ENCODE measurements at places on chromosomes 1 and 21.

DNA sequence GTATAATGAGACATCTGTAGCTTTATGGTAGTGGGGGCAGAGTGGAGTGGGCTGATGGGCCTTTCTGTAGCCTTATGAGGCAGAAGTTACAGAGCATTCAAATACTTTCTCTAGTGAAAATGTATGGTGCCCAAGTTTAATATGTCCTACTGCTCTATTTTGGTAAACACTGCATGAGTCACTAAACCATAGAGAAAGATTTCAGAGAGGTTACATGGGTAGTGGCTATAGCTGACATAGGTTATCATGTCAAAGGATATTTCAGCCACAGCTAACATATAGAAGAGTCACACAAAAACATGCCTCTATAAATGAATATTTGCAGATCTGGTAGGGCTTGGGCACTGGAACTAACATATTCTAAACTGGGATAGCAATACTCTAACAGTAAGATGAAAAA, 212.4 kb upstream of the USP25 start:
- no peak for DNase-seq

GRCh38 chr1:3614755-3615742, 3.7 kb upstream of the MEGF6 start:
- no peak for DNase-seq

- DNase-seq = no peak
These were observed 18.0 kb upstream of the BTG2 start for GRCh38 chr1:203287109-203287893.

GRCh38 chr1:73744985-73745384, 453.0 kb downstream of the LRRIQ3 start:
- DNase-seq = no peak

- no peak for DNase-seq
These were observed 17.7 kb upstream of the STX12 start for GRCh38 chr1:27755286-27755685.

GRCh38 chr1:169072945-169073725, 33.4 kb upstream of the ATP1B1 start:
- DNase-seq = no peak

DNA sequence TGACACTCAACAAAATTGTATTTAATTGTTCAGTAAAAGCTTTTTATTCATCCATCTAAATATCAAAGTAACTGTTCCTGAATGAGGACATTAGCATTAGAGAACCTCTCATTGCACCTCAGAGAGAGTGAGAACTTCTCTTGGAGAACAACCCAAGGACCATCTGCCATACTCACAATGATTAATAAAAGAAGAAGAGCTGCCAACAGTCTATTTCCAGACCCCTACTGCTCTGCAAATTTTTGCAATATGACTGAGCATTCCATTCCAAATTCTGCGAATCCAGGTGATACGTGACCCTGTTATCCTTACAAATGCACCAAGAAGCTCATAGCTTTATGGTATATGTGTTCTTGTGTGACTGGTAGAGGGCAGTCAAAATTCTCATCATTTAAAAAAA, 422.5 kb downstream of the NEGR1 start:
- DNase-seq = no peak

DNA sequence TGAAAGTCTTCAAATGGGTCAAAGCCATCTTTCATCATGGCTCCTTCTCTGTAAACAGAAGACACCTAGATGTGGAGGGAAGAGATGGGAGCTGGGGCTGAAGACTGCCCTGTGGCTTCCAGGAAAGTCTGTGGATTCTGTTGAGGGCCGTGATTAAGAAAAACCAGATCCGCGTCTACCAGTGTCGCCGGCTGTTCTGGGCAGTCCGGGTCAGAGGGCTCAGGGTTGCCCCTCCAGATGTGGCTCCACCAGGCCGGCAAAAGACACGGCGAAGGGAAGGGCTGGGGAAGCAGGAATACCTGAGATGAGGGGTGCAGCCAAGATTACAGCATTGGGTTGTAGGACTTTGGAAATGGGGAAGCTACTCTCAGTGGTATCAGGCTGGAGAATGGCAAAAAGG, 162.6 kb downstream of the RHOU start:
- DNase-seq = no peak

GRCh38 chr21:34582506-34583150, 32.3 kb downstream of the RCAN1 start:
- DNase-seq = no peak

DNA sequence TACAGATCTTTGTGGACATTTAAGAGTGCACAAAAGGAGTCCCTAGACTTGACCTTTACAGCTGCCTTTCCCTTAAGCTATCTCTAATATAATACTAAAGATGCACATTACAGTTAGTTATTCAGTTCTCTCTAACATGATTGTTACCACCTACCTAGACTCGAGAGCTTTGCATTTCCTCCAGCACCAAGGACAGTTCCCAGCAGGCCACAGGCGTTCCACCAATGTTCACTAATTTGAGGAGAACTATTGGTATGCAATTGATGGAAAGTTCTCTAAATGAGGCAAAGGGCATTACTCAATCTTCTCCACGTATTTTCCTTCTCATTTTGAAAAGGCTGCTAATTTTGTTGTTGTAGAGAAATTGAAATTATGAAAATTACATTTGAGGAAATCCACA, 5.4 kb upstream of the NTNG1 start:
- no peak for DNase-seq

- no peak for DNase-seq
These were observed 52.0 kb upstream of the TACSTD2 start for GRCh38 chr1:58629031-58629462.

DNA sequence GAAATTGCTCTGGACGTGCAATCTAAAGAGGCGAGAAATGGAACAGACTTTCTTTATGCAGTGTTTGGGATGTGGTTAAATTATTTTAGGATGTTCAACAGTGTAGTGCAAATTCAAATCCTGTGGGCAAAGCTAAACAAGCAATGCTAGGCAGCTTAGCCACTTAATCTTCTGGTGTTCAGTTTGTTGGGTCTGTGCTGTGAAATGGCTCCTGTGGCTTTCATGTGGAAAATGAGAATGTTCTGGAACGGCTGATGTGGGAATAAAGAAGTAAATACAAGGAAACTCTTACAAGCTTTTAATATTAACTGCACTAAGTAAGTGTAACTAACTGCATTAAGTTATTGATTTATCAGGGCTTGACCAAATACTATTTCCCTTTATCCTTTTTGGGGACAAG, 766.6 kb downstream of the ADGRL2 start:
- no peak for DNase-seq

- DNase-seq = no peak
These were observed 83.4 kb downstream of the SMYD2 start for GRCh38 chr1:214364386-214364785.

DNA sequence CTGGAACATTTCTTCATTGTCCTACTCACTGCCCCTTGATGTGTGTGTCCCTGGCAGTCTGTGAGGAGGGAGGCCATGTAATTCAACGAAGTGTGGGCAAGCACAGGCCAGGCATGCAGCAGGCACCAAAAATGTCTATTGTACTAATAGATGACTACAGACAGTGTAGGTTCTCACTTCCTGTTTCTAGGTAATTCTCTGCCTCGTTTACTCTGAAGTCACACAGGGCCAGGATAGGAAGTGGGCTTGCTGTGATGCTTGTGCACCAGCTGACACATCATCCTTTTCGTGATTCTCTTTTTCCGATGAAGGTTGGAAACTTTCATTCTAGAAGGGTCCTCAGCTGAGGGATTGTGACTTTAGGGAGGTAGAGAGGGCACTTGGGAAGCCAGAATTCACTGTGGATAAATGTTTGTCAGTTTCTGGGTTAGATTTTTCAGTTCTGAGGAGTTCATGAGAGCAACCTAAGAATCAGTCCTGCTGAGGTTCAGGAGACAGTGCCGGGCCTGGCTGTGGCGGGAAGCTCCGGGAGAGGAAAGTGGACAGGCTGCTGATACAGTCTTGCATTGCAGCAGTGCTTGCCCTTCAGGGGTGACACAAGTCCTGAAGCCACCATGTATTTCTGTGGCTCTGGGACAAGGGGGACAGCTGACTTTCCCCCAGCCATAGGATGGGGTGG, 4.3 kb upstream of the CSF1 start:
- no peak for DNase-seq

DNA sequence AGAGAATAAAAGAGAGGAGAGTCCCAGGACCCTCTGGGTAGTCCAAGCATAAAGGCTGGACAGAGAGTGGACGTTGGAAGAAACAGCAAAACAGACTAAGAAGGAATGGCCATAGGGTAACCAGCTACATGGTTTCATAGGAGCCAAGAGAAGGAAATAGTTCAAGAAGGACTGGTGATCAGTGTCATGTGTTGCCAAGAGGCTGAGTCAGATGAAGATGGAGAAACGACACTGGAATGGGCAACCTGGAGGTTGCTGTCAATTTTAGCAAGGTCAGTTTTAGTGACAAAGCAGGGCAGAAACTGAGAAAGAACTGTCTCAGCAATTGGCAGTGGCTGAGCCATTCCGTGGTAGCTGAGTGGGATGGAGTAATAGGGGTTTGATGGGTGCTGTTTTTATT, 41.4 kb downstream of the HMGB4 start:
- DNase-seq = no peak

DNA sequence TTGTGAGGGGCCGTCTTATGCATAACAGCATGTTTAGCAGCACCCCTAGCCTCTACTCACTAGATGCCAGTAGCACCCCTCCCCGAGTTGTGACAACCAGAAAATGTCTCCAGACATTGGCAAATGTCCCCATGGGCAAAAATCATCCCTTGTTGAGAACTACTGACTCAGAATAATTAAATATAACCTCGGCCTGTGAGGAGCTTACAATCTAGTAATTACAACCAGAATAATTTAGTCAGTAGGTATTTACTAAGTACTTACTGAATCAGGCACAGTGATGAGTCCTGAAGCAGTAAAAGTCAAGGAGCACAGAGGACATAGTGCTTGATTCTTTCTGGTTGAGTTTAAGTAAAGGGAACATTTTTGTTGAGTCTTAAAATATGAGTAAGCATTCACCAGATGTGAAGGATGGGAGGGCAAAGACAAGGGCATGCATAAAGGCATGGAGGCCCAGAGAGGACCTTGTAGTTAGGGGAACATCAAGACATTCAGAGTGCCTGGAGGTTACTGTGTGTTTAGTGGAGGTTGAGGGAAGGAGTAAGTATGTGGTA, 44.1 kb upstream of the KCNQ4 start:
- no peak for DNase-seq

DNA sequence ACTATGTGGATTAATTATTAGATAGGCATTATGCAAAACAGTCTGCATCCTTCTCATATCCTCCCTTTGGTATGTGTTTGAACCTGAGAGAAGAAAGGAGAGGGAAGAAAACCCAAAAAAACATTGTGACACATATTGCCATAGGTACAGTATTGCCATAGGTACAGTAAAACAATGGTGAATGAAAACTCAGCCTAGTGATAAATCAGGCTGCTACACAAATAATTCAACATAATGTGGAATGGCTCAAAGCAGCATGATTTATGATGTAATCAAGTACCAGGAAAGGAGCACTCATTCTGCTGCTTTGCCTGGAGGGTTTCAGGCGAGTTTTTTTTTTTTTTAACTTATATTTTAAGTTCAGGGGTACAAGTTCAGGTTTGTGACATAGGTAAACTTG, 213.9 kb upstream of the LYPLAL1 start:
- DNase-seq = no peak

DNA sequence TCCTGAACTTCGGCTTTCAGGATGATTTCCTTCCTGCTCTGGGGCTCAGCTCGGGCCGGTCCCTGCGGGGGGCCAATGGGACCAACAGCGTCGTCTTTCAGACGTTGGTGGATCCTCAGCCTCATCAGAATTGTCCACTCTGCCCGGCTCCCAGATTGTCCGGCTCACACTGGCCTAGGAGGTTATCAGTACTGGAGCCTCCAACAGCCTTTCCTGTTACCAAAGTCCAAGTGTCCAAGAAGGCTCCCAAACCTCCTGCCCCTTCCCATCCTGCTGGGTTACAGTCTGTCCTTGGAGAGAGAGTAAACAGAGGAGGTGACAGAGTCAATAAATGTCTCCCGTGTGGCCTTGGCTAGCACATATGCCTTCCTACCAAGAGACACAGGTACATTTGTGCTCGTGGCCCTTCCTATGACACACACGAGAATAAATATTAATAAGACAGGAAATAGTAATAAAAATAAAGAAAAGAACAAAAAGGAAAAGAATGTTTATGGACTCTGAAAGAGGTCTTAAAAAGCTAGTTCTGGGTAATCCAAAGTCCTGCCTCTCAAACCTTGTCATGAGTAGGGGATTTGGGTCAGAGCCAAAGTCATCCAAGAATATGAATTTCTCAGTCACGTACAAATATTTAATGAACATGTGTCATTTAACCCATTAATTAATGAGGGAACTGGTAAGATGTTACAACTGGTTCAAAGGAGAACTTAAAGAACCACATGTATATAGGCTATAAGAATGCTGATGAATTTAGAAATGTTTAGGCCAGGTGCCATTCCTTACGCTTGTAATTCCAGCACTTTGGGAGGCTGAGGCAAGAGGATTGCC, 80.8 kb upstream of the SLC2A1 start:
- DNase-seq = no peak

GRCh38 chr1:21321963-21322680, 31.9 kb upstream of the ECE1 start:
- DNase-seq = no peak

- DNase-seq = no peak
These were observed 12.0 kb upstream of the SKI start for GRCh38 chr1:2215909-2216766.

GRCh38 chr1:201414051-201414738, 7.3 kb downstream of the TNNI1 start:
- DNase-seq = no peak

DNA sequence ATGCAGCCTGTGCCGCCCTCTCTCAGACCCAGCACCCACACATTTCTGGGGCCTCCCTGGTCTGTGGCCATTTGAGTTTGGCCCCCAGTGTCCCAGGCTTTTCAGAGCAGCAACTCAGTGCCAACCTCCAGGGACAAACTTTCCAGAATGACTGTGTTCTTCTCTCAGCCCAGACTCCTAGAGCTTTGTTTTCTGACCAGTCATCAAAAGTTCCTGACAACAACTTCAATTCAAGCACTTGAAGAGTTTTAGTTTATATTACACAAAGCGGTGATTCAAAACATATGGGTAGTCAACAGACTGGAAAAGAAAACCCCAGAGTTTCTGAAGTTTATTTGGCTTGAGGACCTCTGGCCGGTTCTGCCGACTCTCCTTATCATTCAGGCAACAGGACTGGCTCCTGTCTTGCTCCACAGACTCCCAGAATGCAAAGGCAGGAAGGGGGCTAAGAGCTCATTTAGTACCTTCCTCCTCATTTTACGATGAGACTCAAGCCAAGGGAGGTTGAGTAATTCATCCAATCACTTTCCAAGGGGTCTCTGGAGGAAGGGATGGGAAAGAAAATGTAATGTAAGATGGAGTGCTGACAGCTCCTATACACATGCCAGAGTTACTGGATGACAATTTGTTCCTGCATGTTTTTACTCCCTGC, 27.0 kb upstream of the TIAM1 start:
- no peak for DNase-seq
